Jurkat, Clone E6-1 (cell line): ENCODE measurements at places on chromosomes 4 and X.

DNA sequence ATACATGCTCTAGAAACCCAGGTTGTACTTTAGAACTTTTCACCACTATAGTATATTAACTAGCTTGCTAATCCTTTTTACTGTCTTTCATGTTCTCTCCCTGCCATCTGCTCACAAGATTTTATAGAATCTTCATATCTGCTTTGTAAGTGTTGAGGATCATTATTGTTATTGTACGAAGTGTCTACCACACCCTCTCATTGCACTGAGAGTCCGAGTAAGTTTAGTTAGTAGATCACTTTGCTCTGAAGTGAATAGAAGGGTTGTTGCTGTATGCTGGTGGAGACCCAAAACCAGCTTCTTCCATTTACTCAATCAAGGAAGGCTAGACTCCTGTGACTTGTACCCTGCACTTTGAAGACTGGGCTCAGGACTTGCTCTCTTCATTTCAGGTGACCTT lies 17.1 kb downstream of the GAB1 start:
- DNase-seq = no peak

DNA sequence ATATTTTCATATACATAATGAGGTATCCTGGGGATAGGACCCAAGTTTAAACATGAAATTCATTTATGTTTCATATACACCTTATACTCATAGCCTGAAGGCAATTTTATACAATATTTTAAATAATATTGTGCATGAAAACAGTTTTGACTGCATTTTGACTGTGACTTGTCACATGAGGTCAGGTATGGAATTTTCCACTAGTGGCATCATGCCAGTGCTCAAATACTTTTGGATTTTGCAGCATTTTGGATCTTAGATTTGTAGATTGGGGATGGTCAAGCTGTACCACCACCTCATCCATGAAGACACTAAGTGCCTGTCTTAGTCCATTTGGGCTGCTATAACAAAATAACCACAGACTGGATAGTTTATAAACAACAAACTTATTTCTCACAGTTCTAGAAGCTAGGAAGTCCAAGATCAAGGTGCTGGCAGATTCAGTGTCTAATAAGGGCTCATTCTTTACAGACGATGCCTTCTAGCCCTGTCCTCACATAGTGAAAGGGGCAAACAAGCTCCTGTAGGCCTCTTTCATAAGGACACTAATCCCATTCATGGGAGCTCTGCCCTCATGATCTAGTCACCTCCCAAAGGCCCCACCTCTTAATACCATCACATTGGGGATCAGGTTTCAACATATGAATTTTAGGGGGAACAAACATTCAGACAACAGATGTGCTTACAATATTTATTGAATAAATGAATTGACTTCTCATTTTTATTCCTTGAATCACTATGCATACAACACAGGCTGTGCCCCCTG lies 9.4 kb downstream of the NUDT6 start:
- DNase-seq = no peak

- DNase-seq = no peak
Observed at GRCh38 chr4:93267747-93268146, 560.8 kb upstream of the ATOH1 start.

DNA sequence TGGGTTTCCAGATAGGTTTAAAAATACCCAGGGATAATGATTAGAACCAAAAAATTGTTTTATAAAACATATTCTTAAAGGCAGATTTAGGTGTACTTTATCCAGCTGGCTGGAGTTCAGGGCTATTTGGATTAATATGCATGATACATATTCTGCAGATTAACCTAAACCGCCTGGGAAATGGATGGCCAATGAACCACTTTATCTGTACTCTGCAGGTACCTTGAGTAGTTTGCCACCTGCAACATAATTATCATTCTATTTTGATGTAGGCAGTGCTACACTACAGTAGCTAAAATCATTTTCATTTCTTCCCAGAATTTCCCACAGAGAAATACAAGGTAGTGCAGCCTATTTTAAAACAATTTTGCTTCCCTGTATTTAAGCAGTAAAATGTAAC lies 683.2 kb upstream of the GNPDA2 start:
- DNase-seq = no peak

- DNase-seq = peak; percentile 8
Observed at GRCh38 chr4:47145630-47146029, 114.3 kb downstream of the GABRB1 start.

GRCh38 chrX:39852491-39852890 lies 245.3 kb downstream of the BCOR start:
- DNase-seq = no peak

DNA sequence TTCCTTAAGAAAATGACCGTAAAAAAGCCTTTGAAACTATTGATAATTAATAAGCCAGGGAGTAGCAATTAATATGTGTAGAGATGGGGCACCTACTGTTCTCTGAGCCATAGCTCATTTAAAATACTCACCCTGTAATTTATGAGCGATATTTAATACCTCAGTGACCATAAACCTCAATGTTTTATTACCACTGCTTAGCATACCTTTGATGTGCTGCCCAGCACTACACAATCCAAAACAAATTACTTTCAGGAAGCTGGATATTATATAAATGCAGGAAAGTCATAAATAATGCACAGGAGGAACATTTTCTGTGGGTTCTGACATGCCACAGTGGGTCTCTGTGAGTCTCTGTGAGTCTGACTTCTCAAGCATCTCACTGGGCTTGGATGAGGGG lies 166.1 kb upstream of the RPL34 start:
- no peak for DNase-seq

DNA sequence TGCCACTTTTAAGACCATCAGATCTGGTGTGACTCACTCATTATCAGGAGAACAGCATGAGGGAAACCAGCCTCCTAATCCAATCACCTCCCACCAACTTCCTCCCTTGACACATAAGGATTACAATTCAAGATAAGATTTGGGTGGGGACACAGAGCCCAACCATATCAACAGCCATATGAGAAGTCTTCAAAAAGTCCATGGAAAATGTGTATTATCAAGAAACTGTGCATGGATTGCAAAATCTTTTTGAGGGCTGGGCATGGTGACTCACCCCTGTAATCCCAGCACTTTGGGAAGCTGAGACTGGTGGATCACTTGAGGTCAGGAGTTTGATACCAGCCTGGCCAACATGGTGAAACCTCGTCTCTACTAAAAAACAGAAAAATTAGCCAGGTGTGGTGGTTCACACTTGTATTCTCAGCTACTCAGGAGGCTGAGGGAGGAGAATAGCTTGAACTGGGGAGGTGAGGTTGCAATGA lies 17.8 kb upstream of the RPL39 start:
- no peak for DNase-seq

DNA sequence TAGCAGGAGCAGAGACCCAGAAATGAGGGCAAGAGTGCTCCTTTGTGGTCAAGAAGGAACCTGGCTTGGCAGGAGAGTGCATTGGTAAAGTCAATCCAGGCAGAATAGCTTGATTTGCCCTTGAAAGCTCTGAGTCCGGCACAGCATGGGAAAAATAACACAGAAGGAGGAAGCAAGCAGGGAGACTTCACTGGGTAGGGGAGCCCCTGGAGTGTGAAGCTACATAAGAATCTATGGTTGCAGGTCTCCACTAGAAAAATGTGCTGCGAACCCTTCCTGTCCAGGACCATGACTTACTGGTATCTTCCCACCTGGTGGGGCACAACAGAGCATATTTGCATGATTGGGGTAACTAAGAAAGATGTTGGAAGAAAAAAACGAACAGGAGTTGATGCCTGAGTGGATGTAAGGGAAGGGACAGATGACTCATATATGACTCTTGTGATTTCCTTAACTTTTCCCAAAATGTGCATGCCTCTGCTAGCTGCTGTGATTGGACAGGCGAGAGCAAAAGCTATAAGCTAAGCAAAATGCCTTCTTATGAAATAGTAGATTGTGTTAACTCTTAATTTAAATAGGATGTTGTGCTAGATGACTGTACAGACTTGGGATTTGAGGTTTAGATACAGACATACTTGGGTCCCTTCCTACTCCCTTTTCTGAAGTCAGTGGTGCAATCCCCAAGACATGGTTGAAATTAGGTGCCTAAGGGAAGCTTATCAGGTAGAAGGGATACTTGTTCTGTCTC lies 3.3 kb downstream of the IL13RA1 start:
- no peak for DNase-seq

- DNase-seq = no peak
Observed at GRCh38 chr4:61556277-61556676, 356.2 kb downstream of the ADGRL3 start.

DNA sequence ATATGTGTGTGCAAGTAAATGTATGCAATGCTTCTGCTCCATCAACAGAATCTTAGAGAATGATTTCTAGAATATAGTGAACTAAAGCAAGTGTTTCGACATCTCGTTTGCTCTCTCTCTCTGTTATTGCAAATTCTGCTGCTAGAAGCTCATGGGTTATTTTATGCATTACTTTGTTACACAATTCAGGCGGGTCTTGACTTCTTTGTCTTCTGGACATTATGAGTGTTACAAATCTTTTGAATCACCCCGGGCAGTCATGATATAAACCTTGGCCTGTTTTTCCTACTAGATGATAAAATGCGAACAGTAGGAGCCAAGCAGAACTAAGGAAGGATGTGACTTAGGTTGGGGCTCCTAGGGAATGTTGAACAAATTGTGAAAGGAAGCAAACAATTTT lies 166.4 kb upstream of the SFRP2 start:
- DNase-seq = no peak

GRCh38 chr4:124958847-124959246 lies 246.3 kb upstream of the ANKRD50 start:
- no peak for DNase-seq

- DNase-seq = no peak
Observed at GRCh38 chr4:147772459-147772969, 40.6 kb downstream of the ARHGAP10 start.

DNA sequence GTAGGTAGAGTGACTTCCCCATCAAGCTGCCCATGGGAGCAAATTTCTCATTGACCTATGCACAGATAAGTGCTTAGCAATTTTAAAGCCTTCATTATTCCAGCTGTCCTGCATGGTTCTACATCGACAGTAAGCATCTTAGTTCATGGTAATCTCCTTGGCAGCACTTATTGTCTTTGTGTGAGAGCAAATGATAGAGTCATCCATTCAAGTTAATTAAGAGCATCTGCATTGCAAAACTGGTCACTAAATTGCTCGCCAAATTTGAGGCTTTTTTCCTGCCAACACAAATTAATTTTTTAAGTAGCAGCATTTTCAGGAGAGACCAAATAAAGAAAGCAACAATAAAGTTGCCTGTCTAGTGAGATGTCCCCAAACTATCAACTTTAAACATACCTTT lies 76.7 kb downstream of the SH3BGRL start:
- DNase-seq = no peak

- peak; percentile 5 for DNase-seq
Observed at GRCh38 chr4:89586864-89587263, 250.1 kb downstream of the SNCA start.

- no peak for DNase-seq
Observed at GRCh38 chr4:665381-665750, 8.7 kb downstream of the ATP5ME start.

GRCh38 chr4:27082776-27083175 lies 222.1 kb downstream of the STIM2 start:
- no peak for DNase-seq

- no peak for DNase-seq
Observed at GRCh38 chr4:101307899-101308298, 39.4 kb downstream of the PPP3CA start.

DNA sequence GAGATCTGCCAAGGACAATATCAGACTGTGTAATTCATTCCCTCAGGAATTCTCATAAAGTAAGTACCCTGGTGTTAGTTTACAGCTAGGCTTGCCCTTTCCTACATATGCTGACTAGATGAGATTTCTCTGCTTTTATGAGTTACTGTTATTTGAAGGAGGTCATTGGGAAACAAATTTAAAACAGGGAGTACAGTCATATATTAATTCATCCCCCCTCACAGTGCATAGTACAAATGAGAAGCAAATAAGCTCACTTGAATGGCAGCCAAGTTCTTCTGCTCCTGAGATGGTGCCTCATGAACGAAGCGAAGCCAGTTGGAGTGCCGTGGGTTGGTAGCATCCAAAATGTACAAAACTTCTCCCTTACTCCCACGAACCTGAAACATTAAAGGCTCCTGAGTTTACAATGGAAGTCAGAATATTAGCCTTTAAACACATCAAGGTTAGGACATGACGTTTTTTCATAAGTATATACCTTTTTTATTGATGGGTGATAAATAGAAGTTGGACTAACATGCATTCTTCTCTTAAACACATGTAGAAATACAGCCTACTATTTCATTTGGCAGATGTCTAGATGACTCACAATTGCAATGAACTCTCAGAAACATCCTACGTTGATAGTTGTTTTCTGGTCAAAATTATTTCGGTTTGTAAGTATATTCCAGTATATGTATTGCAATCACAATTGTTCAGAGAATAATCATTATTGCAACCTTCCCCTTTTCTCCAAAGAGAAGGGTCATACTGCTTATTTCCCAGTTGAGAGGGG lies 69.2 kb downstream of the PRDM5 start:
- DNase-seq = no peak

- no peak for DNase-seq
Observed at GRCh38 chrX:39689376-39690104, 408.2 kb downstream of the BCOR start.

DNA sequence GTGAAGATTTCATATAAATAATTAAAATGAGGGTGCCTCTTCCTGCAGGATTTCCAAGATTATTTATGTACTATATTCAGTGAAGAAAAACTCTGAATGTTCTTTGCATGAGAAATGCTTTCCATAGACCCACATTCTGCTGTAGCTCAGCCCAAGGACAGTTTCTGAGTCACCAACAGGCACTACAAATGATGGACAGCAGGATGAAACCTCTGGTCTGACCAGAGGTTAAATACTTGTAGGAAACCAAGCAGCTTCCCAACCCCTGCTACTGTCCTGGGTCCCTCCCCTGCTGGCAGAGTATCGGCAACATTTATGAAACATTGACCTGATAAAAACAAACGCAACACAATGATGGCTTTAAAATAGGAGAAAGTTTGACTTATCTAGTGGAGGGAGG lies 73.1 kb downstream of the CXXC4 start:
- no peak for DNase-seq

DNA sequence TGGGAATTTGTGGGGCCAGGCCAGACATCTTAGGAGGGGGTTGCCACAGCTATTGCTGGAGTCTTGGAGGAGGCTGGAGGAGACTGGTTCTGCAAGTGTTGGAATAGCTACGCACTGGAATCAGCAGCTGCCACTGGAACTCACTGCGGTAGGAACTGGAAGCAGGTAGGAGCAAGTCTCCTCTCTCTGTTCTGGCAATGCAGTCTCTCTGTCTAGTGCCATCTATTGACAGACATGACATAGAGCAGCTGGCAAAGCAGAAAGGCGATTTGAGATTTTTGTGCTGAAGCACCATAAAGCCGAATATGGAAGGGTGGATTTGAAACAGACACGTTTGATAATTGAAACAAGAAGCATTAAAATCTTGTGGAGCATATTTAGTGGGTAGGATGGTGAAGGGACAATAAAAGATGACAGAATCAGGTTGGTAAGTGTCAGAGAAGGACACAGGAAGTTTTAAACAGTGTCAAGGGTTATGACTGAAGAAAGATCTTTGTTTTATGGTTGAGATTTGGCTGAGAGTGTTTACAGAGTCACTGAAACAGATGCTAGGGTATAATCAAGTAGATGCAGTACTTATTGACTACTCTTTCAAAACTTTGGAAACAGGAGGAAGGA lies 23.5 kb upstream of the SYNPO2 start:
- peak; percentile 23 for DNase-seq
